Central memory CD4-positive, alpha-beta T cell (primary cell): ENCODE measurements at places on chromosomes 1 and 21.

- DNase-seq, result no peak
Observed at GRCh38 chr21:15614766-15615165, 115.0 kb upstream of the USP25 start.

GRCh38 chr1:1601564-1602303 lies 1.8 kb upstream of the FNDC10 start:
- DNase-seq, result no peak

DNA sequence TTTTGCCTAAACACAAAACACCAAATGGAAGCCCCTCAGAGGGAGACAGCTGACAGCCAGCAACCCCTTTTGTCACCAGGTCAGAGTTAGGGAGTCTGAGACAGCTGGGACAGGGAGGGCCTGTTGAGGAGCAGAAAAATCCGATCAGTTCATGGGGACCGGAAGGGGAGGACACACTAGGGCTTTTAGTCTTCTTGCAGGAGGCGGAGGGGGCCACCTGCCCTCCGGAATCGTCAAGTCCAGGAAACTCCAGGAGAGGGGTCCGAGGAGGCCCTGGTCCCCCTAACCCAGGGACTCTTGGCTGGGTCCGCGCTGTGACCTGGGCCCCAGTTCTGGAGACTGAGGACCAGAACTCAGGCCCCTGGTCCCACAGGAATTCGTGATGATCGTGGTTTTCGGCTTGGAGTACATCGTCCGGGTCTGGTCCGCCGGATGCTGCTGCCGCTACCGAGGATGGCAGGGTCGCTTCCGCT lies 34.2 kb downstream of the KCNQ4 start:
- no peak for DNase-seq

DNA sequence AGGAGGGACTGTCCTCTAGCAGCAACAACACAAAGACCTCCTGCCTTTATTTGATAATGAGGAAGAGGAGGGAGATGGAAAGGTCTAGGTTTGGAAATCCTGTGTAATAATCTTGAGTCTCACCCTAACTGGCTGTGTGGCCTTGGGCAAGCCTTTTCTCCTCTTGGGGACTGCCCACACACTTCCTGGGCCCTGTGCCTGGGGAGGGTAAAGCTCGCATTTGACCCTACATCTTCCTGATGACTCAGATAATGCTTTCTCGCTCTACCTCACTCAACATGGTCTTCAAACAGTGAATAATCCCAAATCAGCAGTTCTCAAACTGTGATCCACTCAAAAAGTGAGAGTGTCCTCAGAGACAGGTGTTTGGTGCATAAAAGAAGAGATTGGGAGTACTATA lies 81.2 kb downstream of the VWA5B1 start:
- no peak for DNase-seq

DNA sequence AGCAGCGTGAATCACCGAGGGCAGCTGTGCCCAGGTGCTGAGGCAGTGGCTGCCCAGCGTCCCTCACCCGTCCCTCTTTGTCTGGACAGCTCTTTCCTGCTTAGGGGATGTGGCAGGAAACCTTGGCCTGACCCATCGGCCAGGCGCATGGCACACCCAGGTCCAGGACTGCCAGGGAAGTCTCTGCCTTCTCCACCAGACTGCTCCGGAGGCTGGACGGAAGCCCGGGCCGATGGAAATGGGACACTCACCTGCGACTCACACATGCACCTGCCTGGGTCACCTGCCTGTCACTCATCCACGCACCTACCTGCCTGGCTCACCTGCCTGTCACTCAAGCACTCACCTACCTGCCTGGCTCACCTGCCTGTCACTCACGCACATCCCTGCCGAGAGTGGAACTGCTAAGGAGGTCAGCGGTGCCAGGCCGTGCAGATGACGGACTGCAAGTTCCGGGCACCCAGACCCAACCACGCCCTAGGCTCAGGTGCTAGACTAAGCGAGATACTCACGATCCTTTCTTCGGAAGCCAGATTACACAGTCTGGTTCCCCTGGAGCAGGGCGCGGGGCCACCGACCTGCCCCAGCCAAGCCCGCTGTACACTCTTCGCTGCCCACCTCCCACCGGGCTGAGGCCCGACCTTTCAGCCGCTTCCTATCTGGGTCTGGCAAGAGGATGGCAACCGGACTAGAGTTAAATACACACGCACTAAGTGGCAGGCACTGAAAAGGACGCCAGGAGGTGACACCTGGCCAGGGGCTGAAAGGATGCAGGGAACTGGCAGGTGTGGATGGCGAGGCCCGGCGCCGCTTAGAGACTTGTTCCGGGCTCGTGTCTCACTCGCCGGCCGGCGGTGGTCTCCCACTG lies 1.1 kb downstream of the UBE2J2 start:
- DNase-seq, result no peak

DNA sequence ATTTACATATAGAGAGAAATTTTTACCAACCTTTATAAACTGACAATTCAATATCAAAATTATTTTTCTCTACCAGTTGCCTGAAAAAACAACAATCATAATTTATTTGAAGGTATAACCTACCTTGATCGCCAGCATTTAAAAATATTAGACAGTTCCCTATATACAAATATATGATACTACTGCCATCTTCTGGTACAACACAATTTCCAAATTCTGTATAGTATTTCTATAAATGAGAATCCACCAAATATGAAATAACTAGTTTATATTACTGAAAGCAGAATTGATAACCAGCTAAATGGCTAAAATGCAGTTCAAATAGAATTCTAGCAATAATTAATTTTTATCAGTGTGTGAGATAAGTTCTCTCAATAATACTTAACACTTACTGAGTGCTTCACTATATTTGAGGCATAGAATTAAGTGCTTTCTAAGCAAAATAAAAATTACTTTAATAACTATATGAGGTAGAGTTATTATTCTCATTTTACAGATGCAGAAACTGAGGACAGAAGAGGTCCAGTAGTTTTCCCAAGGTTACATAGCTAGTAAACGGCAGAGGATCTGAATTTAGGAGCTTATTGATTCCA lies 75.6 kb downstream of the PIGK start:
- DNase-seq, result no peak

- DNase-seq, result no peak
Observed at GRCh38 chr1:75996196-75996595, 64.0 kb upstream of the ASB17 start.

DNA sequence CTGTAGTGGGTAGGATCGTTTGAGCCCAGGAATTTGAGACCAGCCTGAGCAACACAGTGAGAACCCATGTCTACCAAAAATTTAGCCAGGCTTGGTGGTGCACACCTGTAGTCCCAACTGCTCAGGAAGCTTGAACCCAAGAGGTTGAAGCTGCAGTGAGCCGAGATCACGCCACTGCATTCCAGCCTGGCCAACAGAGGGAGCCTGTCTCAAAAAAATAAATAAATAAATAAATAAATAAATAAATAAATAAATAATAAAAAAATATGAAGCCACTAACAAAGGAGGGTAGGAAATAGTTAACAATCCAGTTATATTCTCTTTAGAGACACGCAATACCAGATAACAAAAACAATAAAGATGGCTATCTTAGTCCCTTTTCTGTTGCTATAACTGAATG lies 11.9 kb upstream of the CBR3 start:
- no peak for DNase-seq

DNA sequence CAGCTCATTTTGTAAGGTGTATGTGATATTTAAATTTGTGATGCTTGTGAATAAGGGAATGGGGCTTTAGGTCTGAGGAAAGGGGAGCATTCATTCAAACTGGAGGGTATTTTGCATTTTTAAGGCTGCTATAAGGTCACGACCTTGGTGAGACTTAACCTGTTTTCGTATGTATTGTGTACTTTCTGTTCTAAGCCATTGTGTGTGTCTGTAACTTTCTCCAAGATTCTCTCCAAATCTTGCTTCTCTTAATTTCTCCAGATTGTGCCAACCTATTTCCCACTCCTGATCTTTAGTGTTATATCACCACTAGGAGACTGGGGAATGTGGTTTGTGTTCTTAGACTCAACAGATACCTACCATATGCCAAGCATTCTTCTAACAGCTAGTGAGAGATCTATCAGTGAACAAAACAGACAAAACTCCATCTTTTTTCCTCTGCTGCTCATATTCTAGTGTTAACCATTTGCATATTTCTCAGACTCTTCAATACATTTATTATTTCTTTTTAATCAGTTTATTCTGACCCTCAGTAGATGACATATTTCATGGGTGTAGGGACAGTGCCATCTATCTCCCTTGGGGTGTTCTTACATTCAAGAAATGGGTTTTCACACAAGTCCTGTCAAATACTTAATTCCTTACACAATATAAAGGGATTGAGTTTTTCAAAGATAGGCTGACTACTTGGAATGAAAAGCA lies 27.5 kb downstream of the ATP1B1 start:
- no peak for DNase-seq

GRCh38 chr1:78758506-78758905 lies 108.9 kb downstream of the IFI44 start:
- DNase-seq, result no peak

DNA sequence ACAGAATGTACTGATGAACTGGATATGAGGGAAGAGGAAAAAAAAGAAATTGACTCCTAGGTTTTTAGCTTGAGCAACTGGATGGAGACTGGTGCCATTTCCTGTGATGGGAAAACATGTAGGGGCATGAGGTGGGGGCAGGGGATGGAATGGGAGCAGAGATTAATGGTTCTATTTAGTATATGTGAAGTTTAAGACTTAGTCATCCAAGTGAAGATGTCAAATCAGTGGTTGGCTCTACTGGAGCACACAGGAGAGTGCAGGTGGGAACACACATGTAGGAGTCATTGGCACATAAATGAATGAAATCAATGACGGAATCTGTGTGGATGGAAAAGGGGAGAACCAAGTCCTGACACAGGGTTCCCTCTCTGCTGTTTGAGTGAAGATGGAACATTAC lies 224.4 kb upstream of the COA6 start:
- no peak for DNase-seq

DNA sequence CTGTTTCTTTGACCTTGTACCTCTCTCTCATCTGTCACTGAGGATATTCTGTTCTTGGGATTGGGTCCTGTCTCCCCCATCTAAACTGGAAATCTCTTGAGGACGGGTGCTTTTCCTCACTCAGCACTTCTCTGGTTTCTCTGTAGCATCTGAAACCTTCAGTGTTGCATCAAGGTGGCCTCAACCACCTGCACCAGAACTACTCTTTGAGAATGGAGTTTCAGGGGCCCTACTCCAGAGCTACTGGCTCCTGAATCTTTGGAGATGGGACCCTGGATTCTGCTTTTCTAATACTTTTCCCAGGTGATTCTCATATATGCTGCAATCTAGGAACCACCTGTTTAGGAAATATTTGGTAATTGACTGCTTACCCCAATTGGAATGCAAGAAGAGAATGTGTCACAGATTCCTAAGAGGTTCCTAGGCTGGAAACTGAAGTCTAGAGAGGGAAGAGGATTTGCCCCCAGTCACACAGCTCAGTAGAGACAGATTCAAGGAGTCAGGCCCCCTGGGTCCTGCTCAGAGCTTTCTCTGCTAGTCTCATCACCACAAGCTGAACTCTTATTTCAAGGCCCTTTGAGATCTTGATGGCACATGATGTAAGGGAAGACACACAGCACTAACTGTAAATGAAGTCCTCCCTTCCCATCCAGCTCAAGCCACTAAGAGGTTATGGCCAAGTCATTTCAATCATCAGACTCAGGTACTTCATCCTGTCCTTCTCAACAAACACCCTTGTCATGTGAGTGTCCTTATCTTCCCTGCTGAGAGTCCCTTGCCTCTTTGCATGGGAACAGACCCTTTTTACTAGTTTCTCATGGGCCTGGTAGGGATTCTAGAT lies 48.7 kb downstream of the EIF2D start:
- DNase-seq, result no peak

- no peak for DNase-seq
Observed at GRCh38 chr1:227343727-227344551, 25.6 kb upstream of the CDC42BPA start.

DNA sequence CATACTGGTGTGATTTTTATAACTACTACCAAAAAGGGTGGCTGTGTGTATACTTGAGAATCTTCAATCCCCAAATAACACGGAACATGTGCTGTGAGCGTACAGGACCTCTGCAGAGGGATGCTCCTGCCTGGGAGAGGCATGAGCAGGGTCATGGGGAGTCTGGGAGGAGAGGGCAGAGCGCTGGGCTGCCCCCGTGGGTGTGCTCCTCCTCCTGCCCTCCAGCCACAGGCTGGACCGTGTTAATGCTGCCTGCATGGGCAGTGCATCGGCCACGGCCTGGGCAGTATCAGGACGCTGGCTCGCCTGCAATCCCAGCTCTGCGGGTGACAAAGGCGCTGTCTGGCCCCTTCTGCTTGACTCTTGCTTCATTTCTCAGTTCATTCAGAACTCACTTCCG lies 6.2 kb downstream of the CEP104 start:
- no peak for DNase-seq

GRCh38 chr1:78916986-78917385 lies 89.5 kb downstream of the ADGRL4 start:
- DNase-seq, result no peak

GRCh38 chr21:42145569-42146272 lies 73.2 kb upstream of the ABCG1 start:
- peak; percentile 66 for DNase-seq

DNA sequence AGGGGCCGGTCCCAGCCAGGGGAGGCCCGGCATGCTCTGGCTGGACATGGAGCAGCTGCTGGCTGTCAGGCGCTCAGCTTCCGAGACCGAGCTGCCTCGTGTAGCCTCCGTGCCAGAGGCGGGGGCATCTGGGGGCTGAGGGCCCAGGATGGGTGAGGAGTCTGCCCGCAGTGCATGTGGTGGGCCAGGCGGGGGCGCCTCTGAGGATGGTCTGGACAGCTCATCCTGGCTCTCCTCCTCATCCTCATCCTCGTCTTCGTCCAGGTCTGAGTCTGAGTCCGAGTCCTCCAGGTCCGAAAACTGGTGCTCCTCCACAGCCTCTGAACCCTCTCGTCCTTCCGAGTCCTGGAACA lies 28.9 kb upstream of the EDN2 start:
- DNase-seq, result no peak
